Effector CD8-positive, alpha-beta T cell (primary cell): ENCODE measurements at places on chromosomes 3 and 15.

GRCh38 chr3:150811984-150812383 is 49.0 kb upstream of the SIAH2 start:
- no peak for DNase-seq

DNA sequence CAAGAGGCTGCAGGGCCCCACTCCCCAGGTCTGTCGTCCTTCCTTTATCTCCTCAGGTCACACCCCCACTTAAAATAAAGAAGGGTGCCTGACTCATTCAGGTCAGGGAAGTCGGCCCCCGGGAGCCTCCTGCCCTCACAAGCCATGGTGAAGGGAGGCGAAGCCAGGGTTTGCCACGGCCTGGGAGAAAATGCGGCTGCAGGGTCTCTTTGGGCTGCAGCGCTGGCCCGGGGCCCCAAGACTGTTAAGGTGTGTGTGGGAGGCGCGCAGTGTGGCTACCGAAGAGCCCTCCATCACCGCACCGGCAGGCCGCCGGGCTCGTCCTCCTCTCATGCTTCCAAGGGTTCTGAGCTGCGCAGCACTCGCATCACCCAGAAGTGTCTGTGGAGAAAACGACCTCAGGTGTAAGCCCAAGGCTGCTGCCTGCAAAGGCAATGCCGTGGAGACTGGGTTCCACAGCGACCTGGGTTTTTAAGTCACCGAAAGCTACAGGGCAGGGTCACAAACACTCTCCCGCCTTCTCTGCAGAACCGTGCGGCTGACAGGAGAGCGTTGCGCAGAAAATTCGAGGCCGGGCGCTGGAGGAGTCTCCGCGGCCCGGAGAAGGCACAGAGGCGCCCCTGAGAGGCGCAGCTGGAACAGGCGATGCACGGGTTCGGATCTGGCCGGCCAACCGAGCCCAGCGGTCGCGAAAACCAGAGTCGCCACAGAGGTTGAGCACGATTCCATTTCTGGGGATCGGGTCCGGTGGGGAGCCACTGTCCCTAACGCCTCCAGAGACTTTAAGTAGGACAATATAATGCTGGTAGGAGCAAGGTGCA is 8.7 kb downstream of the FOXL2 start:
- no peak for DNase-seq

- DNase-seq = no peak
These were observed 50.1 kb downstream of the C3orf20 start for GRCh38 chr3:14725013-14725412.

- no peak for DNase-seq
These were observed 23.5 kb upstream of the MYO1E start for GRCh38 chr15:59396211-59396610.

GRCh38 chr3:52831500-52832301 is 1.2 kb upstream of the ITIH4 start:
- DNase-seq = no peak

- DNase-seq = no peak
These were observed 146.8 kb downstream of the SUCLG2 start for GRCh38 chr3:67507584-67507983.

DNA sequence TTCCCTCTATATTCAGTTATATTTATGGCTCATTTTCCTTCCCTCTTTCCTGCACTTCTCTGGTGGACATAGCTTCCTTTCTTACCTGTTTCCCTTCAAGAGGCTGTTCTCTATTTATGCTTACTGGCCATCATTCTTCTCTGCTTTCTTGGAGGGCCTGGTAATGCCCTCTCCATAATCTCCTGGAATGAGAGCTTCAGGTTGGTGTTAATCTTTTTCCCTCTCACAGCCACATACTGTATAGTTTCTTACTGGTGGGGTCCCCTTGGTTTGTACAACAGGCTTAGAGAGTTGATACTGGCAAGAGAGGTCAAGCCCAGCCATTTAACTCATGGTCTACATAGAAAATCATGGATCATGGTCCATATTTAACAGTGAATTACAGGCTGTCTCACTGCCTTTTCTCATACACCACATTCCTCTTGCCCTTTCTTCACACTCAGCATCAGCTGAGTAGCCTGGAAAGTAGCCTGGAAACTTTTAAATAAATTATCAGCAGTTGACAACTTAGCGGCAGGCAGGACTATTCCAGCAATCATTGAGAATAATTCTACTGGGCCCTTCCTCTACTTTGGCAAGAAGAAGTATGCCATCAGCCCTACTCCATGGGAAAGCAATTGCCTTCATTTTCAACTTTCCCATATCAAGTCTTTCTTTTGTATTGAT is 38.0 kb upstream of the DPH6 start:
- DNase-seq = no peak

- DNase-seq = no peak
These were observed 463.5 kb downstream of the RAP2B start for GRCh38 chr3:153625506-153625905.

DNA sequence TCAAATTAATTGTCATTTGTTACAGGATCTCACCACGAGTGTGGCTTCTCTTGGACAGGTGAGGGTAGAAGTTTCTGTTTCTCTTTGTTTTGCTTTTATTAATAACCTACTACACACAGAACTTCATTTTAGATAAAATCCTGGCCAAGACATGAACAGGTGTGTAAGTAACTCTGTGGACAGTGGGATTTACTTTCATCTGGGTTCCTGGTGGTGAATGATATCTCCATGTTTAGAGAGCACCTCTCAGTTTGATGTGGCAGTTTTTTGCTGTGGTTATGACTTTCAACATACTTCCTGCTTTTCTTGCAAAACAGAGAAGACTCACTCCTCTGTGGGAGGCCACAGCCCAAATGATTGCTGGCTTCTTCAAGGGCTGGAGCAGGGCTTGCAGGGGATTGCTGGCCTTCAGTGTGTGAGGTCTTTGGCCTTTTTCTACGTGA is 71.1 kb upstream of the XCR1 start:
- no peak for DNase-seq

GRCh38 chr3:113573728-113574127 is 41.4 kb downstream of the SIDT1 start:
- DNase-seq = no peak

DNA sequence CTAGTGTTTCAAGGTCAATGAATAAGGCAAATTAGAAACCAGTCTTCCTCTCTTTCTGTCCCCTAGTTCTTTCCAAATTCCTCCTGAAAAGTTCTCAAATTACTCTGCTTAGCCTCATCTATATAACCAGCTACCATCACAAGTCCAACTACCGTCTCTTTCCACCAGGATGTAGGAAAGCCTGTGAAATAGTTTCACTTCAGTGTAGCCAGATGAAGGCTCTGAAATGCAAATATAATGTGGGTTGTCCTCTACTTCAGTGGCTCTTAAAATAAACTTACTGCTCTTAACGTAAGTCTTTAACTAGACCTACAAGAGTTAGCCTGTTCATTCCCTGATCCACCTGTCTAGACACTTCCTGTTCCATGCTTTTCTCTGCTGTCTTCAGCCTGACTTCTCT is 827.7 kb downstream of the ROBO1 start:
- DNase-seq = no peak

GRCh38 chr15:100277087-100277855 is 64.5 kb downstream of the ADAMTS17 start:
- DNase-seq = no peak

DNA sequence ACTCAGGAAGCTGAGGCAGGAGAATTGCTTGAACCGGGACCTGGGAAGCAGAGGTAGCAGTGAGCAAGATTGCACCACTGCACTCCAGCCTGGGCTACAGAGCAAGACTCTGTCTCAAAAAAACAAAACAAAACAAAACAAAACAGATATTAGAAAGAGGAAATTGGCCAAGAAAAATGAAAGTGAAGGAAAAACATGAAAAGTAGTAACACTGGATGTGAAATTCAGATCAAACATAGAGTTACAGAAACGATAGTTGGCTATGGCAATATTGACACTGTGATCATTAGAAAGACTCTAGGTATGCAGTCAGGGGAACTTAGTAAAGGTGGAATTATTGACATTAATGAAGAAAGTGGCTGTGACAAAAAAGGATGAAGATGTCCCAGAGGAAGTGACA is 13.2 kb upstream of the TIPARP start:
- DNase-seq = no peak

DNA sequence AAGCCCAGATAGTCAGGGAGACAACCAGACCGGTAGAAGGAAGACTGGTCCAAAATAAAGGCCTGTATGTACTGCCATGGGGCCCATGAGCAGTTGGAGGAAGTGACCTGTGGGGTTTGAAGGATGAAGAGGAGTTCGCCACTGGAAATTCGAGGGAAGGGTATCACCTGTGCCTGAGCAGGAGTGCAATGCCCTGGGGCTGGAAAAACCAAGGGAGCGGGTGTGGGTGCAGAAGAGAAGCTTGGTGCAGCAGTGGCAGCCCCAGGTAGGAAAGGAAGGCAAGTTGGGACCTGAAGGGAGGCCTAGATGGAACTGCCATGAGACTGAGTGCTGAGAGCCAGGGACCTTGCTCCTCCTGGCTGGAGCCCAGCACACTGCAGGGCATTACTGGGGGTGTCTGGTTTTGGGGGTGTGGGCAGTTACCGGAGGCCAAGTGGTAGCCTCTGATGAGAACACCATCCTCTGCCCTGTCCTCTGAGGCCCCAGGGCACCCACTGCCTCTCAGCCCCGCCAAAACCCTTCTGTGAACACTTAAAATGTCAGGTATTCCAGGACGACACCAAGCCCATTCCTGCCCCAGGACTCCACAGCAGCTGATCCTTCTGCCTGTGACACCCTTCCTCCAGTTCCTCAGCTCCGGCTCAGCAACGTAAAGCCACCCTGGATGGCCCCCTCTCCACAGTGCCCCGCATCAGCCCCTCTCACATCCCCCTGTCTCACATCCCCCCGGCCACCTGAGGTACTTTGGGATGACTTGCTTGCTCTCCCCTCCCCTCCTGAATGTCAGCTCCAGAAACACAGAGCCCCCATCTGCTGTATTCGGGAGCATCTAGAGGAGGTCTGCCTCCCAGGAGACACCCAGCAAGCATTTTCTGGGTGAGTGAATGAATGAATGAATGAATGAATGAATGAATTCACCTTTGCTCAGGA is 42.9 kb downstream of the WNT7A start:
- no peak for DNase-seq

DNA sequence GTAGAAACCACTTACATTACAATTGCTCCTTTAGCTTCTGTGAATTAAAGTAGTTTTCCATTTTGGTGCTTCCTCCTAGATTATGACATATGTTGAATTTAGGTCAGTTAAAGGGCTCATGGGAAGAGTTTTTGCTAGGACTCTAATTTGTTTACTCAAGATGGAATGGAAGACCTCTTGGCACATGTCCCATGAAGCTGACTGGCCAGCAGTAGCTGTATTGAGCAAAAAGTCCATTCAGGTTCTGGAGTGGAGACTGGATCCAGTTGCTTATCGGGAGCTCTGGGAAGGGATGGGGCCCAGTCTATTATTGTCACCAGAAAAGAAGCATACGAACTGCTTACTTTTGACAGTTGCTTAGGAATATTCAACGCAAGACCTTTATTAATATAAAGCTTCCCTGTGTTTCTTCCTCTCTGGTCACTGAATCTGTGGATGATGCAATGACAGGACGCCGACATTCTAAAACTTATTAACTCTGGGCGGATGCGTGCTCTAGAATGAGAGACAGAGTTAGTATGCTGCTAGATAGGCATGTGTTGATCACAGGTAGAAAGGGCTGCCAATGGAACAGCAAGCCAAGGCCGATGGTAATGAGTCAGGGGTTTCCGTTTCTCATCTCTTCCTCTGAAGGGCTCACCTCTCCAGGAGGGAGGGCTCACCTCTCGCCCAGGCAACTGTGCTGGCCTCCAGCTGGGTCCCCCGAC is 155.8 kb downstream of the NR1D2 start:
- no peak for DNase-seq

DNA sequence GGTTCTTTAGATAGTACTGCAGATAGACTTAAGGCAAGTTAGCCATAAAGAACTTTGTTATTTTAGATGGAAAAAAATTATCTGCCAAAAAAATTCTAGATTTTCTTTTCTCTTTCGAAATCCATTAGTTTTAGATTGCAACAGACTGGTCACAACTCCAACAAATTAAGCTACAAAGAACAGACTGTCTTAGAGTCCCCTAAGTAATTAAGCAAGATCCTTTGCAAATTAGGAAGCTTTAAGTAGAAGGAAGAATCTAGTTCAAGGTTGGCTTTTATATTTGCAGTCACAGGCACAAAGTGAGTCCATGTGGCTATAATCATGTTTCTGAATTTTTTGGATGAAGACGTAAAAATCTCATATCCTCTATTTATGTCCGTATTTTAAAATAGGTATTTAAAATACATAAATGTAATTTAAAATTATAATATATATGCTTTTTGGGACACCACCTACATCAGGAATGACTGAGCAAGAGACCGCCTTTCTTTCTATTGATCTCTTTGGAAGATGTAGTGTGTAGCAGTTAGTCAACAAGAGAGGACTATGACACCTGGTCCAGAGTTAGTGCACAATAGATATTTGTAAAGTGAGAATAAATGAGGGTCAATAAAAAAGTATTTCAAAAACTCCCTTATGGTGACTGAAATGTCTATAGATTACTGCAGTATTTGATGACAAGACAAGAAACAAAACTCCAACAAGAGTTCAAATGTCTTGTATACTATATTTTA is 34.4 kb downstream of the TMEM45A start:
- no peak for DNase-seq

- no peak for DNase-seq
These were observed 12.4 kb downstream of the PPM1M start for GRCh38 chr3:52257911-52258310.

- no peak for DNase-seq
These were observed 73.3 kb downstream of the ATP13A4 start for GRCh38 chr3:193481436-193481835.

DNA sequence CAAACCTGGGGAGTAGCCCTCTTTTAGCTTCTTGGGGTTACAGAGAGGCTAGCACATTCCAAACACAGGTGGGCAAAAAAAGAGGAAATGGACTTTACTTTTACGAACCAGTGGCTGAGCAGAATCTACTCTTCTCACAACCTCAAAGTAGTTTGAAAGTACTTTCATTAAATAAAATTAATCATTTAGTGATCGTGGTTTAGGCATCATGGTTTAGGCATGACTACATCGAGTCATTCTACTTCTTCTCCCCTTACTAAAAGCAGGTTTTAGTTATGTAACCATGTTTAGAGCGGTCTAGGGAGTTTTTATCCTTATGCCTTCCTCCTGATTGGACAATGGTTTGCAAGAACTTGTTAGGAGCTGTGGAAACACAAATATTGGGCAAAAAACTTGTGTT is 2.5 kb upstream of the GREM1 start:
- no peak for DNase-seq

- no peak for DNase-seq
These were observed 135.8 kb upstream of the PRR23C start for GRCh38 chr3:139180489-139180888.

DNA sequence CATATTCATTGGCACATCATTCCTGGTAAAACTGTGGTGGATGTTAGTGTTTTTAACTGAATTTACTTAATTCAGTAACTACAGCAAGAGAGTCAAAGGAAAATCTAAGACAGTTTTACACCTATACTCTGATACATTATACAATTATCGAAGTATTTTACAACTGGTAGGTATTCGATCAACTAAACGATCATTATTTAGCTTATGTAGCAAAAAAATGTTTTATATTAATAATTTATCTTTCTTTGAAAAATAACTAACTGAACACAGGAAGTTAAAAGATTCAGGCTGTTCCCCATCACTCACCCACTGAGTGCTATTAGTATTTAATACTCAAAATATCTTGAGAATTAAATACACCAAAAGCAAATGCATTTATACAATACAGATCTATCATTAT is 21.0 kb downstream of the ICE2 start:
- no peak for DNase-seq

- DNase-seq = no peak
These were observed 27.6 kb downstream of the CD200 start for GRCh38 chr3:112360561-112360960.
